ENCODE measurements at places on chromosomes 1 and 21. TPM values are rescaled to one million over a fixed set of nuclear protein-coding genes. Genes with fewer than 3 reads are reported as not detected.

The S1PR1 gene
- total RNA-seq: 42.5 TPM

DNA sequence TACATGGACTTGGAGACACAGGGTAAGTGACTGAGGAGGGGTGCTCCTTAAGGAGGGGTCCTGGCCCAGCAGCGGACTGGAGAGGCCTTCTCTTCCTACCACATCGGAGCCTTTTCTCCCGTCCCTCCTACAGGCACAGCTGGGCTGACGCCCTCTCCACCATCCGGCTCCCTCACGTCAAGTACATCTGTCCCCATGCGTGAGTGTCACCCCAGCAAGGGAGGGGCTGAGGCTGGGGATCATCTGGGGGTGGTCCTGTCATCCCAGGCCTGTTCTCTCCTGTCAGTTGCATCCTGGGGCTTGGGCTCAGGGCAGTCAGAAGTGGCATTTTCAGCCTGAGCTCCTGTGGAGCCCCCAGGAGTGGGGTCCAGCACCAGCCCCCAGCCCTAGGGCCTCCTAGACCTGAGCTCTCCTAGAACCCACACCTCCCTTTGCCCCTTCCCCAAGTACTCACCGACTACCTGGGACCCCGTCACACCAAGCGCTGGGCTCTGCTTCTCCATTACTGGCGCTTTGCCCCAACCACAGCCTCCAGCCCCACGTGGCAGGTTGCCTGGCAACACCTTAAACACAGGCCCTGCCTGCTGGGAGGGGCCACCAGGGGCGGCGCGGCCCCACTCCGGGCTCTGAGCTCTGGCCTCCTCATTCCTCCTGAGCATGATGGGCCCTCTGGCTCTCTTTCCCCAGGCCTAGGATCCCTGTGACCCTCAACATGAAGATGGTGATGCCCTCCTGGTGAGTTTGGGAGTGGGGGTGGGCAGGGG is 2.3 kb downstream of the LYPLA2 start:
- peaks cover 16% of the 10 kb centered on the region for H3K4me1 ChIP-seq
- H3K4me3 ChIP-seq: peak overlapping the region; percentile 45
- no peak for DNase-seq
- H3K27ac ChIP-seq: peak overlapping the region; percentile 18
- peaks cover 19% of the 10 kb centered on the region for H3K36me3 ChIP-seq
- no peaks in the 10 kb centered on the region for H3K27me3 ChIP-seq

DNA sequence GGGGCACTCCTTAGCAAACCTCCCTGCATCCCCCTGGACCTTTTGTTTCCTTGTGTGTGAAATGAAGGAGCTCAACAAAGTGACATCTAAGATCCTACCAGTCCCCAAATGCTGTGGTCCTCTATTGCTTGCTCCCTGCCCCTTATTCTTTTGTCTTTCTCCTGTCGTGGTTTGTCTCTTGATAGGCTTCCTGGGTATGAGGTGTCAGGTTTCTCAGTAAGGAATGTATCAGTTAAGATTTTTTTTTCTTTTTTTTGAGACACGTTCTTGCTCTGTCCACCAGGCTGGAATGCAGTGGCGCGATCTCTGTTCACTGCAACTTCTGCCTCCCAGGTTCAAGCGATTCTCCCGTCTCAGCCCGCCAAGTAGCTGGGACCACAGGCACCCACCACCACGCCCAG is 16.8 kb downstream of the CNIH3 start:
- peaks cover 8% of the 10 kb centered on the region for H3K4me1 ChIP-seq
- no peaks in the 10 kb centered on the region for H3K36me3 ChIP-seq
- no peak overlapping the region for H3K4me3 ChIP-seq
- no peak for DNase-seq
- H3K27me3 ChIP-seq: peaks cover 26% of the 10 kb centered on the region

DNA sequence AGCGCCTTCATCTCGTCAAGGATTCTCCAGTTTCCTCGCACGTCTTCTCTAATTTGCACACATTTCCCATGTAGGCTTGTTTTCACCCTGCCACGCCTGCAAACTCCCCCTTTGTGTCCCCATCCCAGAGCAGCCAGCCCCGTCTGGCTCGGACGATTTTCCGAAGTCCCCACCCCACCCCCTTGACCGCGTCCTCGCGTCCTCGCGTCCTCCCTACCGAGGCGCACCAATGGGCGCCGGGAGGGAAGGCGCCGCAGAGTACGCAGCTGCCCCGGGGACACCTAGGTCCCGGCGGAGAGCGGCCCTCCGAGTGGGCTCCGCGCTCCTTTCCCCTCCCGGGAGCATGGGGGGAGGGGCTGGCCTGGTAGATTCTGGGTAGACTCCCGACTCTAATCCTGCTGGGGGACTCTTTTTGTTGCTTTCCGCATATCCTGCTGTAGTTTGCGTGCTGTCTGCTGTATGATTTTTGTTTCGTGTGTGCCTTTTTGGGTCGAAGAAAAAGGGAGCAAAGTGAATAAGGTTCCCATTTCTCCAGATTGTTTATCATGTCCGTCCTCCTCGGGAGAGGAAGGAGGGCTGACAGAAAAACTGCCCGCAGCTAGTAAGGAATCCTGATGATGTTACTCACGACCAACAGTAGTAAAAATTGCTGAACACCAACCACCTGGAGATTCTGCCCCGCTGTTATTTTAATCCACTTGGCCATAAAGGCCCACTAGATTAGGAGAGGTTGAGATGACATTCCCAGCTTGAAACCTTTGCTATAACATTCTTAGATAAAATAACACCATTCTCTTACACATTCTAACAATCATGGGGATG is 1.5 kb downstream of the CACHD1 start:
- peak overlapping the region; percentile 23 for H3K27ac ChIP-seq
- peaks cover 11% of the 10 kb centered on the region for H3K4me1 ChIP-seq
- H3K4me3 ChIP-seq: peak overlapping the region; percentile 80
- no peak for DNase-seq
- peaks cover 53% of the 10 kb centered on the region for H3K27me3 ChIP-seq
- no peaks in the 10 kb centered on the region for H3K36me3 ChIP-seq

DNA sequence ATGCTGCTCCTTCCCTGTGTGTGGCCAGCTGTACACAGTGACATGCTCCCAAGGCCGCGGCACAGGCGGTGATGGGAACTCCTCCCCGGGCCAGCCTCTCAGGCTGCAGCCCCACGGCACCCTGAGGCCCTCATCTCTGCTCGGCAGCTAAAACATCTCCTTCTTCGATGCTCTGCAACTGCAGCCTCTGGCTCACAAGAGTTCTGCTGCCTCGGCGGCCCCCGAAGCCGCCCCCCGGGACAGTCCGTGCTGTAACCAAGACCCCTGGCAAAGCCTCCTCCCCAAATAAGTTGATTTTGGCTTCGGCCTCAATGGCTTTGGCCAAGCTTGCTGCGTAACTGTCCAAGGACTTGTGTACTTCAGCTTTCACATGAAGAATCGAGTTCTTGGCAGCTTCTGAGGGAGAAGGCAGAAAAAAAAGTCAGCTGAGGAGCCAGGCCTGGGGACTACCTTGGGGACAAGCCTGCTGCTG is 51.3 kb downstream of the GPR161 start:
- no peaks in the 10 kb centered on the region for H3K36me3 ChIP-seq
- no peak for DNase-seq
- no peak overlapping the region for H3K27ac ChIP-seq
- peaks cover 13% of the 10 kb centered on the region for H3K4me1 ChIP-seq
- no peak overlapping the region for H3K4me3 ChIP-seq

DNA sequence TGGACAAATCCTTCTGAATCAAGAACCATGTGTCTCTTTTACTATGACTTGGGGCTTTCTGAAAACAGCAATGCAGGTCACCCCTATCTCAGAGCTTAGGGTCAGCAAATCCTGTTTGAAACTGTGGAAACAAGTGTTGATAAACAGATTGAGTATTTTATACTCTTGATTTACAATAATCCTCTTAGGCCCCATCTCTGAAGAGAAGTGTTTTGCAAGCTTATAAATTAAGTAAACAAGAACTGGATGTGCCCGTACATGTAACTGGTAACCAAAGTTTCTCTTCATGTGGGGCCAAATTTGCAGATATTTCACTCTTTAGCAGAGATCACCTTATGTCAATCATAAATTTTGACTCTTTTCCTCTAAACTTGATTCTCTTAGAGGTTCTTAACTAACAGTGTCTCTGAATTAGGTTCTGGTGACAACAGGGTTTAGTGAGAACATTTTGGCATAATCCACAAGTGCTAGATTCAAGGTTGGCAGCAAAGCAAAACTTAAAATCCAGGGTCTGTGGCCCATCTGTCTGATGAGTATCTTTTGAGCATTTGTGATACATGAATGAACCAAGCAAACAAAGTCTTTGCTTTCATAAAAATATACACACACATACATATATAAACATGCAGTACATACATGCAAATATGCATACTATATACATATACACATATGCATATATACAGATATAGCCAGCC is 183.0 kb upstream of the HOOK1 start:
- DNase-seq: no peak
- H3K27me3 ChIP-seq: peaks cover 2% of the 10 kb centered on the region
- no peaks in the 10 kb centered on the region for H3K4me1 ChIP-seq
- no peak overlapping the region for H3K27ac ChIP-seq
- no peak overlapping the region for H3K4me3 ChIP-seq

- H3K27ac ChIP-seq: no peak overlapping the region
- no peaks in the 10 kb centered on the region for H3K36me3 ChIP-seq
- peaks cover 6% of the 10 kb centered on the region for H3K27me3 ChIP-seq
- H3K4me1 ChIP-seq: no peaks in the 10 kb centered on the region
Observed at GRCh38 chr1:157878059-157878458, 36.5 kb upstream of the CD5L start.

- no peak overlapping the region for H3K4me3 ChIP-seq
- no peak overlapping the region for H3K27ac ChIP-seq
- no peaks in the 10 kb centered on the region for H3K27me3 ChIP-seq
- peaks cover under 1% of the 10 kb centered on the region for H3K36me3 ChIP-seq
Observed at GRCh38 chr1:31878058-31878457, 60.1 kb downstream of the PTP4A2 start.

Measured in activated T-helper 1 cell treated with anti-CD3 and anti-CD28 coated beads, Interleukin-12 subunit alpha, Interleukin-12 subunit beta, Interleukin-2, Interleukin-4 antibody, amounts not matched to agents 30 ng/mL and 10 ng/mL and 1 ng/mL, durations not matched to agents 14 hours and 24 hours and 36 hours (primary cell).